ENCODE measurements at places on chromosomes 12 and 14.

- no peak for DNase-seq
Measured at GRCh38 chr12:53596920-53597363, 29.2 kb downstream of the ATF7 start.

GRCh38 chr14:51988221-51988620, 1.1 kb upstream of the RTRAF start:
- no peak for DNase-seq

GRCh38 chr12:110431957-110432587, 18.1 kb downstream of the ARPC3 start:
- no peak for DNase-seq

GRCh38 chr14:96830946-96831345, 33.8 kb downstream of the VRK1 start:
- no peak for DNase-seq

DNA sequence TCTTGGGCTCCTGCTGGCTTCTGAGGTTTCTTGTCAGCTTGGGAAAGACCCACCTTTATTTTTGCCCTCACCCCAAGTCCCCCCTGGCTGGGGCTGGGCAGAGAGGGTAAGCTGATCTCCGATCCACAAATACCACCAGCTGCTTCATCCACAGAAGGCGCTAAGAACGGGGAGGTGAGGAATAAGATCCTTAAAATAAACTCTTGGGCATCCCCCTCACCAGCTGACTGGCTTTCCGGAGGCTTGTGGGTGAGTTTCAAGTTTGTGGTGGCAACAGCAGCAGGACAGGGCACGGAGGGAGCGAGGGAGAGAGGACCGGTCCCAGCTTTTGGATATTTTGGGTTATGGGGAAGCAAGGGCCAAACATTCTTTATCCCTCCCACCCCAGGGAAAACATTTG, 20.8 kb upstream of the HSPB8 start:
- DNase-seq, result no peak

- DNase-seq, result no peak
Measured at GRCh38 chr12:26198742-26199141, 3.4 kb downstream of the SSPN start.

DNA sequence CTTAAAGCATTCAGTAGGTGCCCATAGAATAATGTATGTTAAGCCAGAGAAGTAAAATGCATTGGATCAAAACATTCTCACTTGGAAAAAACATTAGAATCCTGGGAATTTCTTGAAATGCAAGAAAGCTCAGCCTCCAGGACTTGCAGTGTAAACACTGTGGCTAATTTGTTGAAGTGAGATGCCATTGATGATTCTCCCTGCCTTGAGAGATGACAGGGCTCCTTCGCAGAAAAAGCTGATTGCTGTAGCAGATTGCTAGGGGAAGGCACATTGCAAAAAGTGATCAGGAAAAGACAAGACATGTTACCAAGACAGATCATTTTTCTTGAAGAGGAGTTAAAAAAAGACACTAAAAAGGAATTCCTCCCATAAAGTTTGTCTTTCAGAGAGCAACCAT, 204.2 kb upstream of the HMGA2 start:
- no peak for DNase-seq
